ENCODE measurements at places on chromosomes 3 and 15.

DNA sequence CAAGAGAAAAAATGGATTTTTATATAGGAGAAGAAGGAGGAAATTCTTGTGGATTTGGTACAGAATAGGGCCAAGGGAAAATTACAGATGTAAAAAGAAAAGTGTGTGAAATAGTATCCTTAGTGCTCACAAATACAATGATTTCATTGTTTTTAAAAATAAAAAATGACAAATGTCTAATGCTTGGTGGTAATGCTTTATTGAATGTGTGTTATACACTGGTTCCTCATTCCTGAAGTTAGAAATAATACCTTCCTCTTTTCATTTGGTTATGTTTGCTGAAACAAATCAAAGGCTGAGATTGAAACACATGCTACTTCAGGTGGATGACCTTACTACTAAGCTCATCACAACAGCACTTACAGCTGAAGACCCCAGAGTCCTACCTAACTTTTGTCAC lies 37.7 kb upstream of the CCR2 start:
- no peak for DNase-seq

- DNase-seq = no peak
These were observed 299.8 kb upstream of the THBS1 start for GRCh38 chr15:39281094-39281493.

DNA sequence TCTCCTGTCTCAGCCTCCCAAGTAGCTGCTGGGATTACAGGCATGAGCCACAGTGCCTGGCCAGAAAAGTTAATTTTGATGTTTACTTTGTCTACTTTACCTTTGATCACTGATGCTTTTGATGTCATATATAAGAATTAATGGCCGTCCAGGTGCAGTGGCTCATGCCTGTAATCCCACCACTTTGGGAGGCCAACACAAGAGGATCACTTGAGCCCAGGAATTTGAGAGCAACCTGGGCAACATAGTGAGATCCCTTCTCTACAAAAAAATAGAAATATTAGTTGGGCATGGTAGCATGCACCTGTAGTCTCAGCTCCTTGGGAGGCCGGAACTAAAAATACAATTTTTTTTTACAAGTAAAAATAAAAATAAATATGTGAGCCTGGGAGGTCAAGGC lies 6.8 kb upstream of the INO80 start:
- no peak for DNase-seq

- no peak for DNase-seq
These were observed 71.0 kb downstream of the RBM6 start for GRCh38 chr3:50010959-50011358.

DNA sequence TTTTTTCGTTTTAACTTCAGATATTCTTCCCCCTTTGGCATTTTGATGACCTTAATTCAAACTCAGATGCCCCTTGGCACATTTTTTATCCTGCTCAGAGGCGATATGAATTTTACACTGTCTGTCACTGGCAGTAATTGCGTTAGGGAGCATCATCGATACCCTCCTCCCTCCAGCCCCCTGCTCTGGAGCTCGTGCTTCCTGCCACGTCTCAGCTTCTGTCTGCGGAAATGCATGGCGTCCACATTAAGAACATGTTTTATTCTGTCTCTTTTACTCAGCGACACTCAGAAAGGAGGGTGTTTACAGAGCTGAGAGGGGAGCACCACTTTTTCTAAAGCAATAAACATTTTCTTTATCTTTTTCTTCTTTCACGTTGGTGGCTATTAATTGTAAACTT lies 254.2 kb downstream of the EBLN2 start:
- DNase-seq = no peak

- no peak for DNase-seq
These were observed 15.1 kb downstream of the KLHL24 start for GRCh38 chr3:183650554-183650953.

DNA sequence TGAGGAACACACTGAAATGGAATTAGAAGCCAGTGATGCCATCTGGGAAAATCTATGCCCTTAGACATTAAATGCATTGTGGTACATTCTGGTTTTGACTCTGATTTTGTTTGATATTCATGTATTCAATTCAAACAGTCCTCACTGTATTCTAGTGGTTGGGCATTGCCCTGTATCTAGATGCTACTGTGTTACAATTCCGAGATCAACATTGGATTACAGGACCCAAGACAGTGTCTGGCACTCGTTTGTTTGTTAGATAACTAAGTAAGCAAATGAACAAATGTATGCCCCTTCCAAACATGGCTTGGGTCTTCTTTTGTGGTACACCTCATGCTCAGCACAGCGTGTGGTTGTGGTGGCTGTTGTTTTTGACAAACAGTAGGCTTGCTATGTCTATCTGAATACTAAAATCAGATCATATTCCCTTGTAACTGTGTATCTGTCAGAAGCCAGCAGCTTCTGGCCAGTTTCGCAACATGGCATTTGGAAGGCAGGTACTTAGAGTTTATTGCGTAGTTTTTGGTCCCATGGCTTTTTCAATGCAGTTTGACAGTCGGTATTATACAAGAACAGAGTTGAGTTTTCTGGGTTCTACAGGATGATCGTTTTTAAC lies 5.7 kb downstream of the FILIP1L start:
- DNase-seq = no peak

DNA sequence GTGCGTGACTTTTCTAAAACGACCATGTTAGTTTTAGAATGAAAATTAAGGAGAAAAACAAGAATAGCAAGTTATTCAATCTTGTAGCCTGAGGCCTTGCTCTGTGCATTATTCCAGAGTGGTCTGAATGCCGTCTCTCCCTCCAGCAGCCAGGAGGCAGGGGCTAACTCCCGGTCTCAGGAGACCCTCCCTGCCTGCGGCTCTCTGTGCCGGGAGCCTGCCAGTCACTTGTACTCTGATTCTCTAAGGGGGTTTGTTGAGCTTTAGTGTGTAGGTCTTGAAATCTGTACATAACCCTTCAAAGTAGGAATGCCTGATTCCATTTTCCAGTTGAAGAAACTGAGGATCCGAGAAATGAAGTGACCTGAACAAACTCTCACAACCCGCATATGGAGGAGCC lies 97.3 kb downstream of the ARNT2 start:
- no peak for DNase-seq

- DNase-seq = no peak
These were observed 208.8 kb downstream of the STAG1 start for GRCh38 chr3:136543385-136543784.
